ENCODE measurements at places on chromosomes 1 and 21.

GRCh38 chr1:20731057-20731991 lies 1.2 kb downstream of the SH2D5 start:
- no peak for DNase-seq

GRCh38 chr1:217471403-217471802 lies 159.5 kb downstream of the GPATCH2 start:
- DNase-seq, result no peak

DNA sequence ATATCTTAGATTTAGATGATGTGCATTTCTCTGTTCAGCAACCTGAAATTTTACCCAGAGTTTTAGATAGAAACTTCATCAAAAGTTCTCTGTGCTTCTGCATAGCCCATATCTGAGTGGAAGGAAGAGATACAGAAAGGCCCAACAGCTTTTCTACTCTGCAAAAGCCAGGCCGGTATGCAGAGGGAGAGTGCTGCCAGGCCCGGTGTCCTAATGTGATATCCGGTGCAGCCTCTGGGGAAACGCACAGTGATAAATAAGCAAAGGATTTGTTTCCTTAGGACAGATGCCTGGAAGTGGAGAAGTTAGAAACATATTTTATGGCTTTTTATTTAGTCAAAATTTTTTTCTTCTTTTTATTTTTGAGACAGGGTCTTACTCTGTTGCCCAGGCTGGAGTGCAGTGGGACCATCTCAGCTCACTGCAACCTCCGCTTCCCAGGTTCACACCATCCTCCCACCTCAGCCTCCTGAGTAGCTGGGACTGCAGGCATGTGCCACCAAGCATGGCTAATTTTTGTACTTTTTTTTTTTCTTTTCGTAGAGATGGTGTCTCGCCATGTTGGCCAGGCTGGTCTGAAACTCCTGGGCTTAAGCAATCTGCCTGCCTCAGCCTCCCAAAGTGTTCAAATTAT lies 145.8 kb downstream of the PATJ start:
- DNase-seq, result peak; percentile 2

GRCh38 chr1:237105826-237106225 lies 63.8 kb downstream of the RYR2 start:
- no peak for DNase-seq

DNA sequence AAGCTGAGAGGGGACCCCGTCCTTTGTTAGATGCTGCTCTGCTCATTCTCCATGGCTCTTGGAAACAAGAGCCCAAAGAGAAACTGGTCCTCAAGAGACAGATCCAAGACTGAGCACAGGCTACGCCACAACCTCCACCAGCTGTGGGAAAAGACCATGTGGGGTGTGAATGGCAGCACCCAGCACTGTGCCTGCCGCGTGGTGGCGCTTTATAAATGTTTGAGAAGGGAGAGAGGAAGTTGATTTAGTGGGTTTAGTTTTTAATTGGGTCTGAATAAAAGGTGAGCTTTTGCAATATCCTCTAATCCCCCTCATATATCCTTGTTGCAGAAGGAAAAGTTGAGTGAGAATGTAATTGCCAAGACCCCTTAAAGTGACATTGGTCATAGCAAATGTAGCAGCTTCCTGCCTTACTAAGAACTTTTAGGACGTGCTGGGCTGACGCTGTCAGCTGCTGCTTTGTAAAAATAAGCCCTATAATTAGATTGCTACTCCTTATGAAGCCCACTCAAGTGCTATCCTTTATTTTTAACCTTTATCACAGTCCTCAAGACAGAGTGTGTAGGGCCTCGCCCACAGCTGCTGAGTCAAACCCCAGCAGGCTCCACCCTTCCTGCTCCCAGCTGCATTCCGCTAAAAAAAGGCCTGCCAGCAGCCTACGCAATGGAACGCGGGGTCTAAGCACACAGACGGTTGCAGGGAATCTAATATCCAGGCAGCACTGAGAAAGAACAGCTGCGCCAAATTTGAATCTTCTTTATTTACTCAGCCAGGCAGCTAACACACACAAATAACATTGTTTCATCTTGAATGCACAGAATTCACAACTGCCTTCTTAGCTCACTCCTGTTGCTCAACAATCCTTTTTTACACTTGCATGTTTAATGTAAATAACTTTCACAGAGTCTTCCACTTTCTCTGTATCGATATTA lies 47.4 kb upstream of the PRDX6 start:
- peak; percentile 93 for DNase-seq

DNA sequence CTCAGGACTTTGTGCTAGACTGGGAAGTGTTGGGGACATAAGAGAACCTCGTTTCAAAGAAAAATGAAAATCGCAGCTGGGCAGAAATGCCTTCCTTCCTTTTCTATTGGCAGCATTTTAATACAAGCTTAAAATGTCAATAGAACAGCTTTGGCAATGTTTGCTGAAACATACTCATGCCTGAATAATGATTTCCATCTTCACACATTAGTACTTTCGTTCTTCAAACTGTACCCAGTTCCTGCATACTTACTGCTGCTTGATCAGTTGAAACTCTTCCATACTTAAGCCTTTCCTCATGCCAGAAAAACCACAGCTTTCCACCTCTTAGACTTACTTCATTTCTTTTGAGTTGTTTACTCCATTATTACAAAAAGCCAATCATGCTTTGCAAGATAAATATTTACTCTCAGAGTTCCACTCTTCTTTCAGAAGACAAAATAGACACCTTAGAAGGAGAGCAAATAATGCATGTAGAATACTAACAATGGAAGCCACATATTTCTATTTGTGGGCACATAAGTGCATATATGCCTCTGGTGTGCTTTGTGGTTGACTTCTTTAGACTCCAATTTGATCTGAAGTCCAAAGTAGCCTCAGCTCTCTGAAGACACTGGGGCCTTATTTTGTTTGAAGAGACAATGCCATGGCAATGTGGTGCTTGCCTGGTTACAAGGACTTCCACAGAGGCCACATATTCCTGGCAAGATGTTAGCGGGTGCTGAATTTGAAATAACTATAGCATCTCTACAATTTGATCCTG lies 22.7 kb upstream of the CD55 start:
- peak; percentile 18 for DNase-seq

GRCh38 chr1:215526147-215526845 lies 40.8 kb upstream of the KCTD3 start:
- peak; percentile 56 for DNase-seq

GRCh38 chr1:167909691-167910180 lies 4.2 kb downstream of the ADCY10 start:
- DNase-seq, result no peak

GRCh38 chr1:91548376-91549040 lies 47.9 kb downstream of the CDC7 start:
- DNase-seq, result no peak

GRCh38 chr1:61450872-61451571 lies 273.9 kb downstream of the TM2D1 start:
- DNase-seq, result no peak

DNA sequence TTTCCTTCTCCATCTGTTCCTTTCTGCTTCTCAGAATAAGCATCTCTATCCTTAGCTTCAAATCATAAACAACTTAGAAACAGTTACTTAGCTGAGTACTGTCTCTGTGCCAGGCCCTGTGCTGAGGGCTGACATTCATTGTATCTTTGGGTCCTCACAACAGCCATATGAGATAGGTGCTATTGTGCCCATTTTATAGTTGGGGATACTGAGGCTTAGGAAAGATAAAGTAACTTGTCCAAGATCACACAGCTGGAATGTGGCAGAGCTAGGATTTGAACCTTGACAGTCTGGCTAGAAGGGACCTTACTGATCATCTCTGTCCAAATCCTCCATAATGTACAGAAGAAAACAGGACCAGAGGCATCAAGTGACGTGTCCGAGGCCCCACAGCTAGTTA lies 25.0 kb downstream of the CD247 start:
- no peak for DNase-seq

DNA sequence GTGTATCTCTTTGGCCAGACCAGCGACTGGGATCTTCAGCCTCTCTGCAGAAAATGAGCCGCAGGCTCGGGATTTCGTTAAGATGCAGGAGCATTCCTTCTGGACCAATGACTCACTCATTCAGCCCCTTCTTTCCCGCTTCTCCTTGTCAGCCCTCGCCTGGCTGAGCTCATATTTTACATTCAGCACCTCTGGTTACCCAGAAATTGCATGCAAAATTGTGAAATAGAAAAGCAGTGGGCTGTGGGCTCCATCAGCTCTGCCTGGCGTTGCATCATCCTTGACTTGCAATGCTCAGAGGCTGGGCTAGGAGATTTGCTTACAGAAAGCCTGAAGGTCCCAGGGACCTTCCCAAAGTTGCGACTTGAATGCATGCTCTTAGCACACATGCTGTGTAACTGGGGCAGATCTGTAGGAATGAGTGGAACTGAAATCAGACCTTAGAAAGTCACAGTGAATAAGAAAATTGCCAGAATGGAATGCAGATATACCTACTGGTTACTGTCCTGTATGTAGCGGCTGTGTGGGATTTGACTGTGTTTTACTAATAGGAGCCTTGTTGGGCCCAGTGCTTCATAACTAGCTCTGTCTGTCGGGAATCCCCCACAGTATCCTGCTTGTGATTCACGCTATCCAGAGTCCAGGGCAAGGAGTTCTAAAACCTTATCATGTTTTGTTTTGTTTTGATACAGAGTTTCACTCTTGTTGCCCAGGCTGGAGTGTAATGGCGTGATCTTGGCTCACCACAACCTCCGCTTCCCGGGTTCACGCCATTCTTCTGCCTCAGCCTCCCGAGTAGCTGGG lies 444.8 kb downstream of the KIF26B start:
- peak; percentile 98 for DNase-seq

DNA sequence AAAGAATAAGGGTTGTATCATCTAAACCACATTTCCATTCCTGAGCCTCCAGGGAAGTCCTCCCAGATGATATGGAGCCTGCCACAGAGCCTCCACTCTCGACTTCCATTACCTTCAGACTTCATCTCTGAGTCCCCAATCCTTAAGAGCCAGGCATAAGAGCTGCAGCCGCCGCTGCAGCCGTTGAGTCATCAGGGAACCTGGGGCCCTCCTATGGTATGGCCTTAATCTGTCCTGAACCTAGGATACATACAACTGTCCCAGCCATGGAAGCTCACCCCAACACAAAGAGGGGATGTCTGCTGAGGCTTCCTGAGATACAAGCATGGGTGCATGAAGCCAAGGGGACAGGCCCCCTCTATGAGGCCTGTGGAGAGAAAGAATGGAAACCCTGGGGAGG lies 16.3 kb downstream of the TAL1 start:
- no peak for DNase-seq

- no peak for DNase-seq
Observed at GRCh38 chr21:15080526-15080925, 15.7 kb upstream of the NRIP1 start.

- peak; percentile 43 for DNase-seq
Observed at GRCh38 chr1:173356191-173356762, 120.9 kb upstream of the PRDX6 start.

GRCh38 chr1:232384171-232384883 lies 245.6 kb downstream of the SIPA1L2 start:
- DNase-seq, result no peak

- no peak for DNase-seq
Observed at GRCh38 chr1:187942986-187943385, 1114.2 kb downstream of the PLA2G4A start.

DNA sequence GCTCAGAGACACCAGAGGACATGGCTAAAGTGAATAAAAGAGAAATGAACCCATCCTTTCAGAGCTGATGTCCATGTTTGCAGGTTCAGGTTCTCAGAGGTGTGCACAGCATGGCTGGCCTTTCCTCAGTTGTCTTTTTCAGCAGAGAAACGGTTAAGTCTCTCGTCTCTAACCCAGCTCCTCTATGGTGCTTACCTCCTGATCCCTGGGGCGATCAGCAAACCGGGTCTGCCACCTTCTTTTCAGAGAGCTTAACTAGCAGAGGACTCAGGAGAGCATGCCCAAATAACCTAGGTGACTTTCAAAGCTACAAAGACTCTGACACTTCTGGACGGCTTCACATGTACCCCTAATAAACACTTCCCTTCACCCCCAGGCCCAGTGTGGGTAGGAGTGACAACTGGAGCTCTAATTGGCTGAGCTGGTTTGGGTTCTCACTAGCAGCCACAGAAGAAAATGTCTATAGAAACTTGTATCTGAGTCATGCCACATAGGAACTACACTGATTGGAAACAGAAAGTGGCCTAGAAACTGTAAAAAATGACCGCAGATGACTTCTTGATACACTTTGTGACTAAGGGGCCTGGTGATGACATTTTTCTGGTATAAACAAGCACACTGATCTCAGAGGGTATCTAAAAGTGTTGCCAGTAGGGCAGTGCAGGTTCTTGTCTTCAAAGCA lies at the start of gene AIM2:
Gene AIM2, minus strand, starts transcription at position 329 of the 682 bp plus-strand sequence. CDS start 3,267 bp downstream, outside the sequence.
- DNase-seq, result peak; percentile 59

- no peak for DNase-seq
Observed at GRCh38 chr21:36665806-36666205, 33.1 kb upstream of the SIM2 start.

- DNase-seq, result peak; percentile 91
Observed at GRCh38 chr1:198776602-198777029, 137.8 kb downstream of the PTPRC start.

DNA sequence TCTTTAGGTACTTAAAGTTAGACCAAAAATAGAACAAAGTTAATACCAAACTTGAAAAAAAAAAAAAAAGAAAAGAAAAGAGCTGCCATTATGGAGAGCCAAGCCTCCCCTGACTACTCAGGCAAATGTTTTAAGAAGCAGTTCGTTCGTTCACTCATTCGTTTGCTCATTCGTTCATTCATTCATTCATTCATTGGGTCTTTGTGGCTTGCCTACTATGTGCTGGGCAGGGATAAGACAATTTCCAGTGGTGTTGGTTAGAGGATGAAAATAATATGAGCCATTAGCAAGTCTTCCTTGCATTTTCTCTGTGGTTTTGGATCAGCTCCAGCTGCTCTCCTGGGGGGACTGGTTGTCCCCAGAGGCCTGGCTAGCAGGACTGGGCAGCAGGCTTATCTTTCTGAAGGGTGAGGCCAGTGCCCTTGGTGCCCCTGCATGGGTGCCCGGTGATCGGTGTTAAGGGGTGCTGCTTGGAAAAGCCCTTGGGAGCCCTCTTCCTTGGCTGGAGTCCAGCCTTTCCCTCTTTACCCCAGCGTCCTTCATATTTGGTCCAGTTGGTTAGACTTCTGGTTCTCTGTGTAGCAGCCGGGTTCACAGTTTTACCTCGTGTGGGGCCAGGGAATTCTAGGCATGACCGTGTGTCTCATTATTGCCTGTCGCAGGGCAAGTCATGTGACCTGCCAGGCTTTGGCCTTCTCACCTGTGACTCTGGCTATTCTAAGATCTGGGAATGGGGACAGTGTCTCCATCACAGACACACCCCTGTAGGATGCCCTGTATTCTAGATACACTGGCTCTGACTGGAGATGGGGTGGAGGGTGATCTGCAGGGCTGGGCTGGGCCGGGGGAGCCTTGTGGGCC lies 32.8 kb downstream of the LHX4 start:
- peak; percentile 44 for DNase-seq

DNA sequence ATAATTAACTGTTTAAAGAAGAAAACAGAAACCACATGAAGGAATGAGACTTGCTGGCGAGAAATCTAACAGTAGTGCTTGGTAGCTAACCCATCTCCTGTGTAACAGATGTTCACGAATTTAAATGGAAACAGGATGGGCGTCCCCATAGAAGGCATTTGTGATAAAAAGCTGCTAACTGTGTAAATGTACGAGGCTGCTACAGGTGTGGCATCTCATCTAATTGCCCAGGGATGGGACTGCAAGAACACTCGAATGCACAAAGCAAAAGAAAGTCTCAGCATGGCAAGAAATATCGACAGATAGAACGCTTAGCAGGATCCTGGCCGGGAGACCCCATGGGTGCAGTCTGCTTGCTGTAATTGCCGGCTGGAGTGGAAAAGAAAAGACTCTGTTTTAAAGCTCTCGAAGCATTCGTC lies 112.7 kb downstream of the RUNX1 start:
- no peak for DNase-seq

All from fibroblast of skin of scalp (primary cell).